HEK293T (cell line): ENCODE measurements at places on chromosomes 11 and 22.
A peak's percentile ranks its signal among the peaks of the same experiment; 100 is the strongest.

GRCh38 chr11:68471360-68472340 lies 11.1 kb downstream of the PPP6R3 start:
- no peak for DNase-seq

- DNase-seq = no peak
Observed at GRCh38 chr11:57399221-57399620, 8.8 kb upstream of the PRG2 start.

DNA sequence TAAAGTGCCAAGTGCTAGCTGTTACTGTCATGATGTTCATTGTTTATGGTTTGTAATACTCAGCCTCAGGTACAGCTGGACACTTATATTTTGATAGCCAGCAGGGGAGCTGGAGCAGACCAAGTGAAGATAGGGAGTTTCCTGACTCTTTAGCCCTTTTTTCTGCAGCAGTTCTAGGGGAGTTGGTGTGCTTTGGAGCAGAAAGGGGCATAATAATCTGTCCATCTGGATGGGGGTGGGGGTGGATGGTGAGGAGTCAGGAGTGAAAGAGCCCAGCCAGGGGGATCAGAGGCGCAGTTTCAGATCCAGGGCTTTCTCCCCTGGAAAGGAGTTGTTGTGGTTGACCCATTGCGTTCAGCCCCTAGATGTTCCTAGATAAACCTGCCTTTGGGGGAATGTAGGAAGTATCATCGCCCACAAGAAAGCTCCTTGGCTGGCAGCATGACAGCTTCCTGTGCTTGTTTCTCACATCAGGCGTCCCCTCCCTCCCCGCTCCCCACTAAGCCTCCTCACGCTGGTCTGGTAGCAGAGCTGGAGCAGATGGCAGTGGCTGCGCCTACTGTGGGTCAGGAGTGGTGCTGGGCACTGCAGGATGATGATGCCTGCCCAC lies 41.9 kb downstream of the MED15 start:
- DNase-seq = no peak

DNA sequence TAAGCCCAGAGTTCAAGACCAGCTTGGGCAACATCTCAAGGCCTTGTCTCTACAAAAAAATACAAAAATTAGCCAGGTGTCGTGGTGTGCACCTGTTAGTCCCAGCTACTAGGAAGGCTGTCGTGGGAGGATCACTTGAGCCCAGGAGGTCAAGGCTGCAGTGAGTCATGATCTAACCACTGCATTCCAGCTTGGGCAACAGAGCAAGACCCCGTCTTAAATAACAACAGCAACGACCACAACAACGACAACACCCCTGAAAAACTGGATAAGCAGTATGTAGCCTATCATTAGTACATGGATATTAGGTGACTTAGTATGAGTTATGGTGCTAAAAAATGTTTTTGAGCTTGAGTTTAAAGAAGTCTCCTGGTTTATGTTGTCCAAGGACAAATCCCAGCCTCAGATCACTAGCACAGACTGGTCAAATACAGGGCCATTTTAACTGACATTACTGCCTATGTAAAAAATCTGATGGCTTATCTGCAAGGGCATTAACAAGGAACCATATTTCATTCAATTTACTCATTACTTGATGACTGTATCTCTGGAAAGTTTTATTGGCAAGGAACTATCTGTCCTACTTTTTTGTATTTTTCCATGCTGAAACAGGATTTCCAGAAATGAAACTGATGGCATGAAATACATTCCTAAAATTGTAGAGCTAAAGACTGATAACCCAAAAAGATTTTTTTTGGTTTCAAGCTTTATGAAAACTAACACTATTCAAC lies 23.4 kb downstream of the C2CD3 start:
- DNase-seq = no peak

- no peak for DNase-seq
Observed at GRCh38 chr11:131932584-131933325, 562.3 kb downstream of the NTM start.

DNA sequence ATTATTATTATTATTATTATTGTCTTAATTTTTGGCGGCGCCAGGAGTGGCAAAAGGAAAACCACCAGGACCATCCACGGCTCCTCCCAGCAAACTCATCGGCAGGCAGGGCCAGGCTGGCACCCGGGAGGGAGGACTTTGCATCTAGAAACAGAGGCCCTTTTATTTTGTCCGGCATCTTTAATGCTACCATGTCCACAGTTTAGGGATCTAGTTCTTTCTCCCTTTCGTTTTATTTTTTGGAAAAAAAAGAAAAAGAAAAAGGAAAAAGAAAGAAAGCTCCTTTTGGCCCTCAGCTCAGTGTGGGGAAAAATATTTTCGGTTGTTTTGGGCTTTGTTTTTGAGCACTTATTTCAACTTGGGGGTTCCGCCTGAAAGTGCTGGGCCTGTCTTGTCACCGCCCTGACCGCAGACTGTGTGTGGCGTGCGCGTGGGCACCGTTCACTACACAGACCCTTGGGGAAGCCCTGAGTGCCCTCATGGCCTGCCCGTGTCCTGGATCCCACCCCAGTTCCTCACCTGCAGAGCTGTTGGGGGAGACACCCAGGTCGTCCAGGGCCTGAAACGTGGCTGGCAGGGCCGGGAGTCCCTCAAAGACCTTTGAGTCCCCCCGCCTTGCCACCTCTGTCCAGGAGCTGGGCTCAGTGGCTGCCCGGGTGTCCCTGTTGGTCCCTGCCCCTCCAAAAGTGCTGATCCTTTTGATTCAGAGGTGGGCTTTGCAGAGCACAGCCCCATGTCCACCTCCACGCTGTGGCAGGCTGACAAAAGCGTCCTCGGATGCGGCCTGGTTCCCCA lies 69.1 kb upstream of the PPARA start:
- no peak for DNase-seq

- DNase-seq = no peak
Observed at GRCh38 chr11:12689029-12689755, 15.0 kb downstream of the TEAD1 start.

DNA sequence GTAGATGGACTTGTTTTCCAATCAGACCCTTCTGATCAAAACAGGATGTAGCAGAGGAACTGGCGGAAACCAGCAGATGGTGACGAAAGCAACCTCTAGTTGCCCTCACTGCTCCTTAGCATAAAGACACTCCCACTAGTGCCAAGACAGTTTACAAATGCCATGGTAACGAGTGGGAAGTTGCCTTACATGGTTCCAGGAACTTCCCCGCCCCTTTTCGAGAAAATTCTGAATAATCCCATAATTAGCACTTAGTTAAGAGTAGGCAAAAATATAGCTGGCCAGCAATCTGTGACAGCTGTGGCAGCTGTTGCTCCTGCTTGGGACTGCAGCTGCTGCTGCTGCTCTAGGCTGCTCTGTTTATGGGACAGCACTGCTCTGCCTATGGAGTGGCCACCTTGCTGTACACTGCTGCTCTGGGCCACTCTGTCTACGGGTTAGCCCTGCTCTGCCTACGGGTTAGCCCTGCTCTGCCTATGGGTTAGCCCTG lies 33.4 kb upstream of the SORL1 start:
- DNase-seq = no peak

DNA sequence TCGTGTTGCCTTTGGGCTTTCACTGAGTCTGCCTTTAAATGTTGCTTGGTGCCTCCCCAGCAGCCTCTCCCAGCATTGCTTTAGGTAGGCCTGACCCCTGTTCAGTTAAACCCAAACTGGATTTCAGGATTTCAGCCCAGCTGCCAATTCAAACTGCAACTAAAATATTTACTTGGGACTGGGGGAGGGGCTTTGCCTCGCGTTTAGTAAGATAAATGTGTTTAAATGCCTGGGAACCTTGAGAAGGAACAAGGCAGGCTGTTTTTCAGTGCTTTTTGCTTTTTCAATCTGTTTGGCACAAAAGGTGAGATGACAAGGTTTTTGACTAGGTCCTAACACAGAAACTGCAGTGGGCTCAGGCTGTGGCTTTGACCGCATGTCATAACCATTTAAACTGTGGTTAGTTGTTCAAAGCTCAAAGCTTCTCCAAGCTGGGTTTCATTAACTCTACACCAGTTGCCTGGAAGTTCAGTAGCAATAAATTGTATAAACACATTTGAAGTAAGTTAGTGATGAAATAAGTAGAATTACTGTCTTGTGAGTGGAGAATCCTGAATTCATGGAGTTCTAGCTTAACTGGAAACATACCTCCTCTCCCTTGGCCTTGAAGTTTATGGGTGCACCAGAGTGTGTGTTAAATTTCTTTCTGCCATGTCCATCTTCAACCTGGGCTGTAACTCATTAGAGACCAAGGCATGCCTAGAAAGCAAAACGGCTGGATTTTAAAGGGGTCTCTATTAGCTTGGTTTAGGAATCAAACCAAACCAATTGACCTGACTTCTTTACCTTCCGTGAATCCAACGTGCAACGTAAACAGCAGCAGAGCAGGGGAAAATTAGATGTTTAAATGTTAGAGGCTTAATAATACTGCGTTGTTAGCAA lies 3.6 kb downstream of the PKNOX2 start:
- DNase-seq = no peak

GRCh38 chr11:94450048-94450447 lies 43.6 kb downstream of the MRE11 start:
- no peak for DNase-seq

GRCh38 chr11:122215244-122215992 lies 99.4 kb upstream of the BLID start:
- peak; percentile 66 for DNase-seq

DNA sequence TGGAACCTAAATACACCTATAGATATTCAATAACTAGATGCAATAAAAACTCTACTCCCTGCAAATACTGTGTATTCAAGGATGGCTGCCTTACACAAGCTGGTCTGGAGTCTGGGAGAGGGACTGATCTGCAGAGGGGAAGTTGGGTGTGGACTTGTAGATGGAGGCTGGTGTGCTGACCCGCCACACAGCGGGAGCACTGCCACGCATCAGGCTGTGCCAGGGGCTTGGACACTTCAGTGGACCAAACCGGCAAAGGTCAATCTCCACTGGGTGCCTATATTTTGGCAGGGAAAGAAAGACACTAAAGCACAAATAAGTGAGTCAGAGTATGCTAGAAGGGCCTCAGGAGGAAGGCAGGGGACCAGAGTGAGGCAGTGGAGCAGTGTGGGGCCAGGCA lies 2.1 kb upstream of the SHANK3 start:
- DNase-seq = peak; percentile 4

DNA sequence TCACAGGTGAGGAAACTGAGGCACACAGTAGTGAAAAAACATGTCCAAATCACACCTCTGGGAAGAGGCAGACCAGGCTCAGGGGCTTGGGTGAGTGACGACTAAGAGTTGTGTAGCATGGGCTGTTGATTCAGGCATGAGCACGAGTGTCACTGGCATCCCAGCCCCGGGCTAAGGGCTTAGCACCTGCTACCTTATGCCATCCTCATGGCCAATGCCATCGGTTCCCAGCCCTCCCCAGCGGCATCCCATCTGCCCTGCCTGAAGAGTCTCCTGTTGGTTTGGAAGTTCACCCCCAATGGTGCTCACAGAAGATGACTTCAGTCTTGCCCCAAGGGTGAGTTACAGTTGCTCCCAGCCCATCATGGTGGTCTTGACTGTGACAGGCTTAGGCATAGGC lies 22.4 kb downstream of the MB start:
- no peak for DNase-seq

DNA sequence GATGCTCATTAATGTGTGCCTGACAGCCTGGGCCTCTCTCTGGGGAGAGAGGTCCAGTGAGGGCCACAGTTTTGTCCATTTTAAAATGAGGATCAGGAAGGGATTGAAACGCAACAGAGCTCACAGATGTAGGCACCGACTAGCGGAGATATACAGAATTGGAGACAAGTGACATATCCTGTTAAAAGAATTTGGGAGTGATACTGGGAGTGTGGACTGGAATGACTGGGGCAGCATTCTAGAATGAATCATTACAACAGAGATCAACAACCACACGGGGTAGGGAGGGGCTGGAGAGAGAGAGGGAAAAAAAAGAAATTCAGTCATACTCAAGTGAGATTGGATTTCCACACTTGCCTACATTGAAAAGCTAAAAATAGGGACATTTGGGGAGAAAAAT lies 2.5 kb upstream of the NCAM1 start:
- peak; percentile 29 for DNase-seq

DNA sequence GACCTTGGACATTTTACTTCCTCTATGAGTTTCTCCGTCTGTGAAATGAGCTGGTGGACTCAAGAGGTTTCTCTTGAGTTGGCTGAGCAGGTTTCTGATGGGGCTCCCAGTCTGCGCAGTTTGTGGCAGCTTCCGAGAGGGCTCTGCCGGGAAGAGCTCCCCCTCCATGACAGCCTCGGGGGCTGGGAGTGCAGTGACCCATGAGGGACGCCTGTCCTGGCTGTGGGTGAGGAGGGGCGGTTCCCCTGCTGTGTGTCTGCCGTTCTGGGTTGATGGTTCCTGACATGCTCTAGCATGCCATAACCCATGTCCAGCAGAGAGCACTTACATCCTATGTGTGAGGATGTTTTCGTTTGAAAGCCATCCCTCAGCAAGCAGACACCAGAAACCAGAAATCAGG lies 14.8 kb downstream of the CSF2RB start:
- DNase-seq = no peak

DNA sequence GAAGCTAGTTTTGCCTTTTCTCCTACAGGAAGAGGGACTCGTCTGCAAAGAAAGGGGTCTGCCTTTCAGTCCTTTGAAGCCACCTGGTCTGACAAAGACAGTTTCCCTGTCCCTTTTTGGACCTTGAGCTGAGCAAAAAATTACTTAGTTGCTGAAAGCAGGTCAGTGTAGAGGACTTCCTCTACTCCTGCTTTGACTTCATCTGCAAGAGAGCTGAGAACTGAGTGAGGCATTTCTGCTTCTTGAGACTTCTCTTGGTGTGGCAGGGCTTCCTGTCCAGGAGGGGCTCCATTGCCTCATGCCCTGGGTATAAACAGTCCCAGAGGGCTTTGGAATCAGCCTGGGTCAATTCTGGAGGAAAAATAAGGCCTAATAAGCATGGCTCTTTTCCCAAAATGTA lies 73.1 kb downstream of the ZNRF3 start:
- DNase-seq = no peak

GRCh38 chr11:31233425-31233824 lies 136.1 kb downstream of the DCDC1 start:
- DNase-seq = no peak

DNA sequence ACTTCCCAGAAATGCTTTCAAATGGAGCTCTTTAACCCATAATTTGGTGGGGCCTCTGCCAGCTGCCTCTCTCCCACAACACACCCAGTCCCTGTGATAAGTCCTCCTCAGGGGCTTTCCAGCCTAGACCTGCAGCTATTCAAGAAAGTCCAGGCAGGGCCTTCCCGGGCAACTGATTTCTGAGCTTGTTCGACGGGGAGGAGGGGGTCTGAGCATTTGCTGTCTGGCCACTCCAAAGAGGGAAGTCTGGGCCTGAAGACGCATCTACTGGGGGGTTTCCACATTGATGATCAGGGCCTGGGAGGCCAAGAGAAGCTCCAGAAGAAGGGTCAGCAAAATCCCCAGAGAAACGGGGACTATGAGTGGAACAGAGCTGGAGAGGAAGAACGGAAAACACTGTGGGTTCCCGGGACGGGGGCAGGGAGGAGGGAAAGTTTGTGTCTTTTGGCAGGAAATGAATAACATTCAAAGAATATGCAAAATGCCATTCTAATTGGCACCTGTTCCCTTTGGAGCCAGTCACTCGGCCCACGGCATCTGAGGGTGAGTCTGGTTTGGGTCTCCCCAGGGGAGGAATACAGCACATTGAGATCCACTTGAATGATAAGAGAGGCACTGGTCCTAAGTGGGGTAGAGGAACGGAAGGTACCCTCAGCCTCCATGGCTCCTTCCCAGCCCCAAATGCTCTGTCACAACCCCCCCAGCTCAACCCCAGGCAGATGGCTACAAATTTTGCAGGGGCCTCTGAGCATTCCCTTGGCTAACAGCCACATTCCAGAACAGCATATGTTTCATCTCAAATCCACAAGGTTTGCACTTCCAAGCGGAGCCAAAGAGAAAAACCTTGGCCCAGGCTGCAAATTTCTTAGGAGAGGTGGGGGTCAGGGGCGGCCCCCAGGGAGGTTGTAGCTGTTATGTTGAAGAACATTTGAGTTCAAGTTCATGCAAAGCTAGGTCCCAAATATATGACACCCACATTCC lies 72.0 kb downstream of the RPUSD4 start:
- DNase-seq = no peak
